ENCODE measurements at places on chromosomes 12 and 14.
A peak's percentile ranks its signal among the peaks of the same experiment; 100 is the strongest.

DNA sequence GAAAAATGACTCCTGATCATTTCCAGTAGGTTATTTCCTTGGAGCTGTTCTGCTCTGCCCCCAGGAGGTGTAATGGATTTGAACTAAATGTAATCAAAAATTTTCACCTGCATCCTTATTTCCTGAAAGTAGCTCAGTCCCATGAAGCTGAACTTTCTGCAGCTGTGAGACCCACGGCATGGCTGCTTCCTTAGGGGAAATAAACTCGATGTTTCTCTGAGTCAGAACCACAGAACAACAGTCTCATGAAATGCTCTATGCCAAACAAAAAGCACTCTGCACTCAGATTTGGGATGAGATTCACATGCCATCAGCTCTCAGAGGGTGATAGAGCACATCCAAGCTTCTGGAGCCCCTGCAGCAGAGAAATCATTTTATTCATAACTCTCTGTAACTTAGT lies 224.1 kb upstream of the PLEKHG7 start:
- no peak for DNase-seq

DNA sequence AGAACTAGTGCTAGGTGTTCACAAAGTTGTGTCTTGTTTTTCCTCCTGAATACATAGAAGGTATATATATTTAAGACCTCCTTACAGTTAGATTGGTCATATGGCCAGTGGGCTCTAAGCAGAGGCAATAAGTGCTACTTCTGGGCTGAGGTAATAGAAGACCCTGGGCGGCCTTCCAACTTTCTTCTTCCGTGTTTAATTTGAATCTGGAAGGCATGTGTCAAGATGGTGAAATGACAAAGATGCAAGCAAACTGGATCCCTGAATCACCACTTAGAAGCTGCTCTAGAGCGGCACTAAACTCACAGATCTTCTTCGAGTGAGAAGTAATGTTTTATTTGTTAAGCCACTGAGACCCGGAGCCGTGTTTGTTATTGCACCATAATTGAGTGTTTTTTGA lies 201.0 kb upstream of the GZMB start:
- no peak for DNase-seq

DNA sequence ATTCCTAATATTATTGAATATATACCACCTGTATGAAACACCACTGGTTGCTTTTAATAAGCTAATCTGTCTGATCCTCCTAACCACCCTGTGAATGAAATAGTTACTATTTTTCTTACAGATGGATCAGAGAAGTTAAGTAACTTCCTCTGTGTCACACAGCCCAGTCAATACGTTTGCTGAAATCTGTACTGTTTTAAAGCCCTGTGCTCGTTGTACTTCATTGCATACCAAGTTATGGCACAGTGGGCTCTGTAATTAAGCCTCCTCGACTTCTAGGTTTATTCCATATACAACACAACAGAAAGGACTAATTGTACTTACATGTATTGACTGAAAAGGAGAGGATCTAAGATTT lies 137.9 kb downstream of the TPH2 start:
- DNase-seq = no peak

DNA sequence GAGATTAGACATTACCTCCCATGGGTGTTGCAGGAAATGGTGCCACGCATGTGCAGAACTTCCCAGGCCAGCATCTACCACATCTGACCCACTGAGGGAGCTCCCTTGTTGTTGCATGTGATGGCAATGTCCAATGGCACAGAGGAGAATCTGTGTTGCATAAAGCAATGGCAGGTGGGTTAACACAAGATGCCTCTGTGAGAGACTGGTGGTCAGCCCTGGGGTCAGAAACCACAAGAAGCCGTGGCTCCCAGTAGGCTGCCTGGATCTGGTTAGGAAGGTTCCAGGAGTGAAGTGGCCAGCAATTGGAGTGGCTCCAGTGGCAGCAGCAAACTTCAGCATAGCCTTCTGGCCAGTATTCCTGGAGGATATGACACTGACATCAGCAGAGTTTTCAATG lies 65.9 kb upstream of the HMGA2 start:
- DNase-seq = no peak

DNA sequence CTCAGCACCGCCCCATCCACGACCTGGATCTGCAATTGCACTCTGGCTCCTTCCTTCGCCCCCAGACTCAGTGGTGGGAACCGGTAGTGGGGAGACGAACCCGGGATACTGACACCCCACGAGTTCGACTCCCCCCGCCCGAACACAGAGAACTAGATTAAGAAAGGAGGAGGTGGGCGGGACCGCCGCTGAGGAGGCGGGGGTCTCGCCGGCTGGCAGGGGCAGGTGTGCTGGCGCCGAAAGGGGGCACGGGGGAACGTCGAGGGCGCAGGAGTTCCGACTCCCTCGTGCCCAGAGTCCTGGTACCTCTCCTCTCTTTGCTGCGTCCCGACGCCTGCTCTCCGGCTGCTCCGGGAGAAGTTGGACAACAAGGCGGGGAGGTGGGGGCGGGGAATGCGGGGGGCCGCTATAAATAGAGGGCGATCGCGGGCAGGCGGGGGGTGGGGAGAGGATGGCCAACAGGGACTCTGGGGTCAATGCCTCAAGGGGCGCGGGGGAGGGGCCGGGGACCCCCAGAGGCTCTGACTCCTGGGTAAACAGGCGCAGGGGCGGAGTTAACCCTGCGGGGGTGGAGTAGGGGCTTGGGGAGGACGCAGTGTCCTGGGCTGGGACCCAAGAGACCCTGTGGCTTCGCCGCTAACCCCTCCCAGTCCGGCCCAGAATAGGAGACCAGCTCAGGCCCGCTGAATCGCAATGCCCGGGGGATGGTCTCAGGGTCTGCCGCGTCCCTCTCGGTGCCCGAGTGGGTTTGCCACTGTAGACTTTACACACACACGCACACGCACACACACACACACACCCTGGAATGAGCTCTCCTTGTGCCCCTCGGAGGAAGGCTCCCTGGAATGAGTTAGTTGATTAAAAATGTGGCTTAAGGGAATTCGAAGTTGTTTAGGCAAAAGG lies 761 bp upstream of the NDRG2 start:
- DNase-seq = peak; percentile 80

DNA sequence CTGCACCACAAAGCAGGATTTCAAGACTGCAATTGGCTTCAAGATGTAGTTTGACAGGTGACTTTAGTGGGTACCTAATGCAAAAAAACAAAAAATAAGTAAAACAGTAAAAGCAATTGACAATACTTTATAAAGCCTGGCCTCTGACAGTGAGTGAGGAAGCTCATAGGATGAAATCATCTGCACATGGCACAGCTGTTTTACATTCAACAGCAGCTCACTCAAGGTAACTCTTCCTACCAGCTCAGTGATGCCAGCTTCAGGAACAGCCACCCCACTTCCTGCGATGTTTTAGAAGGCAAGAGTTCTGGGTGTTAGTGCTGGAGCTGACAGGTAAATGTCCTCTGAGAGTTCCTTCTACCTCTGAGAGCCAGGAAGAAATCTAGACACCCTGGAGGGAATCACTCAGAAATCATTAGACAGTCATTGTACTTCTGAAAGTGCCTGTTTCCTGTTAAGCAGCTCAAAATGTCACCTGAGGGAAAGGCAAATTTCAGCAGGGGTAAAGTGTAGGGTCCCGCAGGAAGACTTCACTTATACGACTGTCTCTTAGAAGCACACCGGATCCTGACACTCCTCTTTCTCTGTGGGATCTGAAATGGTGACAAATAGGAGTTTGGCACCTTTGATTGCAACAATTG lies 99.9 kb downstream of the FOXN3 start:
- no peak for DNase-seq

DNA sequence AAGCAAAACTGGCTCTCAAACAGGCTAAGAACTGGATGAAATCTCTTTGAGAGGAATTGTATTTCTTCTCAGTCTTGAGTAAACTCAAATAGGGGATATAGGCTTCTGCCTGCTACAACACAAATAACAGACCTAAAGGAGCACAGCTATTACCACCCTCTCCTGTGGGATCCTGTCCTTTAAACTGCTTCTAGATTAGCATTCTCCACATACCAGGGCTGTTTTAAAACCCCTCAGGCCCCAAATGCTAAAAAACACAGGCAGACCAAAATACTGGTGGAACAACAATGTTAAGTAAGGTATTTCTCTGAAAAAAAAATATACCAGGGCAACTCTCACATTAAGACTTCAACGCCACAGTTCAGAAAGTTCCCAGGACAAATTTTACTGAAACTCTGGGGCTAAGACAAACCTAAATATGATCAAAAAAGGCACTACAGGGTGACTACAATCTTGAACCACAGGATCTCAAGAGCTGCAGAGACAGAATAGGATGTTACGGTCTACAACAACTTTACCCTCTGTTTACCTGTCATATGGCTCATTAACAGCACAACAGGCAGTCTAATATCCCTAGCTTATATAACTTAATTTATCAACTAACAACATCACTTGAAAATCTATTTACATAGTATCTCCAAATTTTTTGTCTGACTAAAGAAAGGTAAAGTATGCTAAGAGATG lies 7.2 kb downstream of the CPNE8 start:
- no peak for DNase-seq

DNA sequence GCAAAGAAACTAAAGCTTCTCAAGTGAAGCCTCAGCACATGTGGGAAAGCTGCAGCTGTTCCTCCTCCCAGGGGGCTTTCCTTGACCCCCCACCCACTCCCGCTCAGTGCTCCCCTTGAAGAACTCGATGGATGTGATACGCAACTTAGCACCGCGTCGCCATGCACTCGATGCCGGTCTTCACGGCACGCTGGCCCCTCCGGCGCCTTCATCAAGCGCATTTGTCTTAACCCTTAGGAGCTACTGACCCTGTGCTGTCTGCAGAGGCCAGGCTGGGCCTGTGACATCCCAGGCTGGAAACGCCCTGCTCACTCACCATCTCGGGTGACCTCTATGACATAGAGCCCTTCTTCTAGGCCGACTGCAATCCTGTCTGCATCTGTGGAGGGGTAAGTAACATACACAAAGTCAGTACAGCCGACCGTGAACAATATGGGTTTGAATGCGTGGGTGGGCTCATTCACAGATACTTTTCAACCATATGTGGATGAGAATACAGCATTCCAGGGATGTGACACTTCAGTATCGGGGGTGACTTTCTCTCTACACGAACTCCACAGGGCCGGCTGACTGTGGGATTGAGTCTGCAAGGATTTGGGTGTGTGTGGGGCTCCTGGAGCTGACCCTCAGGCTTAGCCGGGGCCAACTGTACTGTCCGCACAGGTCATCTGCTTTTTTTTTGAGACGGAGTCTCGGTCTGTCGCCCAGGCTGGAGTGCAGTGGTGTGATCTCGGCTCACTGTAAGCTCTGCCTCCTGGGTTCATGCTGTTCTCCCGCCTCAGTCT lies 23.1 kb downstream of the AMN start:
- no peak for DNase-seq

- DNase-seq = no peak
Measured at GRCh38 chr12:127194176-127194575, 1072.8 kb upstream of the TMEM132C start.

GRCh38 chr14:55780156-55780946 lies 200.3 kb downstream of the KTN1 start:
- DNase-seq = peak; percentile 28

- no peak for DNase-seq
Measured at GRCh38 chr14:32826404-32827082, 112.1 kb upstream of the NPAS3 start.

DNA sequence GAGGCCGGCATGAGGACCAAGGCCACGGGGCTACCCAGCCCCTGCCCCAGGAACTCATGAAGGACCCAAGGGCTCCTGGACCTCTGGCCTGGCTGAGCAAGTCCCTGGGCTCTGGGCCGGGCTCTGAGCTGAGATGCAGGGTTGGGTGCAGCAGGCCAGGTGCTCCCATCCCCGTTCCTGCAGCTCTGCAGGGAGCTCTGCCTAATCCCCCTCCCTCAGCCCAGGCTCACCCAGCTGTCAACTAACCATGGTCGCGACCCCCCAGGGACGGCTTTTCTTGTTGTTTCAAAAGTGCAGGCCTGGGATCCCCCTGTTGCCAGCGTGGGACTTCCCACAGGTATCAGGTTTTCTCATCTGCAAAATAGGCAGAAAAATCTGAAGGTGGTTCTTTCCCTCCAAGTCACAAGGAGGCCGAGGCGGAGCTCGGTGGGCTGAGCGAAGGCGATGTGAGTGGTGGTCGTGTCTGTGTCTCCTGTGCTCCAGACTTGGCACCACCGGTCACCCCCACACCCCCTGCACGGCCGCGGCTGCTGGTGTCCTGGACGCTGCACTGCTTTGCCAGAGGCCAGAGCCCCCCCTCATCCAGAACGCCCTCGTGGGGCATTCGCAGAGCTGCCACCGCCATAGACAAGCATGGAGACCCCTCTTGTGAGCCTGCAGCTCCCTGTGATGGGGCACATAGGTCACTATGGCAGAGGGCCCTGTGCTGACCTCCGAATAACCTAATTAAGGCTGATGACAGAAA lies 22.5 kb upstream of the GALNT9 start:
- DNase-seq = no peak

GRCh38 chr14:89903340-89903952 lies 51.1 kb downstream of the EFCAB11 start:
- no peak for DNase-seq

DNA sequence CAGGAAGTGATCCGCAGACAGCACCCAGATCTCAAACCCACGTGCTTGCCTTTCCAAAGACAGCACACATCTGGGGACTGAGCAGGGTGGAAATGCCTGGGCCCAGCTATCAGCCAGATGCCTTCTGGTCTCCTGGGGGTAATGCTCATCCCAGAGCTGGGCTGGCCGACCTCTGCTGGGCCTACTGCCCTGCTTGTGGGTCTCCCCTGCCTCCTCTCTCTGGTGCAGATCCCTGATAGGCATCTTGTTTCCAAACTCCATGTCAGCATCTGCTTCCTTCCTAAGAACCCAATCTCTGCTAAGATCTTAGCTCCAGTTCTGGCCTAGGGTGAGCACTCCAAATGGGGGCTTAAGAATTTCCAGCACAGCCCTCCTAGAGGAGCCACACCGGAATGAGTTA lies 1043.0 kb downstream of the VRK1 start:
- DNase-seq = no peak

- DNase-seq = peak; percentile 88
Measured at GRCh38 chr14:20609215-20610001, 18.2 kb upstream of the RNASE12 start.

GRCh38 chr14:30906752-30907658 lies 32.6 kb downstream of the COCH start:
- no peak for DNase-seq

- DNase-seq = no peak
Measured at GRCh38 chr12:53652366-53652765, 23.5 kb downstream of the ATP5MC2 start.

DNA sequence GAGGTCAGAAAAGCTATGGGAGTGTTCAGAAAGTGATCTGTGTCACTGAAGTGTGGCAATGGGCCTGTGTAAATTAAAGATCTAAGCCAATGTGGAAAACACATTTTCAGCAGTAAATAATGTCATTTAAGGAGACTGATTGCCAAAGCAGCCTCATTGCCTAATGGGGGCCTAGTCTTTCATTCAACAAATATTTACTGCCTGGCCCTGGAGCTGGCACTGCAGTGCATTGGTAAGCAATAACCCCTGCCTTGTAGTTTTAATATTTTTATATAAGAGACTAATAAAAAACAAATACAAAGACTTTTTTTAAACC lies 326.6 kb downstream of the BTG1 start:
- no peak for DNase-seq

DNA sequence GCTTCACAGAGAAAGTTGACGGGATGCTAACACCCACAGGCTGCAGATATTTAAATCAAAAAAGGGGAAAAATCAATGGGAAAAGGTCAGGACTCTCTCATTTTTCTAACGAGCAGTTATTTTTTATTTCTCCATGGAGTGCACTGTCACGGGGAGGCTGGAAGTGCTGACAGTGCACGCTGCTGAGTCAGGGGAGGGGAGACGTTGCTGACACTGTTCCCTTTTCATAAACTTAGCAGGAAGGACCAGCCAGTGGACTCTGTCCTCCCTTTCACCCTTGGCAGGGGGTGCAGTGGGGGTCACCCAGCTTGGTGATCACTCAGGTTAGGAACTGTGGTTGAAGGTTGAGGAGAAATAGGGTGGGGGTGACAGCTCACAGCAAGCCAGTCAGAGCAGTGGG lies 65.6 kb upstream of the FUT8 start:
- no peak for DNase-seq
